NCI-H345 (cell line): ENCODE measurements at places on chromosomes 7 and 10.

DNA sequence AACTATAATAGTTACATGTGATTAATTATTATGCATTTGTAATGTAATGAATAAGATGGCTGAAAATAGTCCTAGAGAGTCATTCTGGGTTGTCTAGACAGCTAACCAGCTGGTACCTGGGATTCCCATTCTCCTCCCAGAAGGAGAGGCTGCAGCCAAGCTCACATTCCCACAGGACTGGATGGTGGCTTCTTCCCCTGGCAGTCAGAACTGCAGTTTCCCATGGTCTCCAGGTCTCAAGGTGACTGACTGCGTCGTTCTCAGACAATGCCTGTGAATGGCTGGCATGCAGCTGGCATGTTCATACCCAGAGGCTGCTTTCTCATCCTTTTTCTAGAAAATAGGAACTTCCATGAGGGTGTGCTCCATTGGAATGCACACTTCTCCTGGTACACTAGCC, 21.3 kb downstream of the TAS2R16 start:
- no peak for DNase-seq

GRCh38 chr7:36896956-36897590, 172.8 kb upstream of the AOAH start:
- DNase-seq: no peak

DNA sequence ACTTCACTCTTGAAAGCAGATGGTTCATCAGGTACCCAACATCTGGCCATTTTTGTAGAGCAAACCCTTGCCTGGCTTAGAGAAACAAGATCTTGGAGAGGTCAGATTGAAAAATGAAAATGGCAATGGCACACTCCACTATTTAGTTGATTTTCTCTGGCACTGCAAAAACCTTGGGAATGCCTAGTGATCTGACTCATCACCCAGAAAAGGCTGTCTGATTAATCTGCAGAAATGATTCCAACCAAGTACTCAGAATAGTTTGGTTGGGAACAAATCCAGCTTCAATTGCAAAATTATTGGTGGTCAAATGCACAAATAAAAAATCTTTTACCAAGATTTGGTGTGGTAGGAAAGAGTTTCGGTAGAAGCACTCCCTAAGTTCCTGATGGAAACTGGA, 351.2 kb downstream of the PHTF2 start:
- DNase-seq: no peak

DNA sequence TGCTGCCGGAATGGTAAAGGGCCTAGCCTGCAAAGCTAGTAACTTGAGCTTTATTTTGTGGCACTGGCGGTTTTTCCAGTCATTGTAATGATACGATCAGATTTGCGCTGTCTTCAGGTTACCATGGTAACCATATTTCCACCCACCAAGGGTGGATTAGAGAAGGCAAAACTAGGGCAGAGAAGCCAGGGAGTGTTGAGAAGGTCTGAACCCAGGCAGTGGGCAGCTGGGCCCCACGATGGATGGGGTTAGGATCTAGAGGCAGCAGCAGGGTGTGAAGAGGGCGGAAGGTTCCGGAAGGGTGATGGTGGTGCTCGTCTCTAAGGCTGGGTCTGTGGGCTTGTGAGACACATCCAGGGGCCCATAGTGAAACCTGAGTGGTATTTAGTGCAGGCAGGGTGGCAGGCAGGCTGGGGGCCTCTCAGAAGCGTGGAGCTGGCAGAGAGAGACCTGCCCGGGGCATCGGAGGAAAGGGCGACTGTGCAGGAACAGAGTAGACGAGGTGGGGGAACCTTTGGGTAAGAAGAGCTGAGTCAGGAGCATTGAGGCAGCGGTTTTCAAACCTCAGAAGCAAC, 87.9 kb upstream of the GTF2I start:
- DNase-seq: no peak

GRCh38 chr10:11462071-11462470, 149.4 kb downstream of the USP6NL start:
- DNase-seq: no peak

DNA sequence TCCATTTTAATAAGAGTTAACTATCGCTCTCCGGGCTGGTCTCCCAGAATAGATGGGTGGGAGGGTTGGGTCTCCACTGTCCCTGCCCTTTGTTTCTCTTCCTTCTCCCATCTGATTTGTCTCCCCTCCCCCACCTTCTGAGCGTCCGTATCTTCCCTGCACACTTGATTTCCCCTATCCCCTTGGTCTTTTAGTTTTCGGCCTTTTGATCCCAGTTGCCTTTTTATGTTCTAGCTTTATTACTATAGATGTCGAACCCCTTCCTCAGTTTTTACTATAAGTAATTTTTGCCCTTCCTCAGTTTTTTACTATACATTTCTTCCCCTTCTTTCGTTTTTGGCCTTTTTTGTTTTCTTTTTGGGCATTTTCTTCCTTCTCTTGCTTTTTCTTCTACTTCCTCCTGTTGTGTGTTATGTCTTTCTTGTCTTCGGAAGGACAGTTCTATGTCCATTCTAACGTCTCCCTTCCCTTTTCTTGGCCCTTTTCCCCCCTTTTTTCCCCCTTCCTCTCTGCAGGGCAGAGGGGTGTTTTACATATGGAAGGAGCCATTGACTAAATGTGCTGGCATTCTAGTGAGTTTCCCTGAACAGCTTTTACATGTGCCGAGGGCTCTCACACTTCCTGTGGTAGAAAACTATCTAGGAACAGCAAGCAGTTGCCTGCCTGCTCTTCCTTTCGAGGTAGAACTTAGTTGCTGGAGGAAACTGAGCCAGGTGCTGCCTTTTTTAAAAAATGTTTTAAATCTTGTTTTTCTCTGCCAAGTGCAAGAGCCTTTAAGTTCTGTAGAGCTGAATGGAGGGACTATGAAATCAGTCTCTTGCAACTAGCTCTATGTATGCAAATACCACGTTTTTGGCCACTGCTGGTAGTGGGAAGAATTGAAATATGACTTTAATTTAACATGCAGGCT, 2.8 kb downstream of the TET1 start:
- no peak for DNase-seq

GRCh38 chr7:32218154-32218467, 147.9 kb upstream of the PDE1C start:
- no peak for DNase-seq

- no peak for DNase-seq
Observed at GRCh38 chr10:26527018-26527417, 88.9 kb downstream of the APBB1IP start.

DNA sequence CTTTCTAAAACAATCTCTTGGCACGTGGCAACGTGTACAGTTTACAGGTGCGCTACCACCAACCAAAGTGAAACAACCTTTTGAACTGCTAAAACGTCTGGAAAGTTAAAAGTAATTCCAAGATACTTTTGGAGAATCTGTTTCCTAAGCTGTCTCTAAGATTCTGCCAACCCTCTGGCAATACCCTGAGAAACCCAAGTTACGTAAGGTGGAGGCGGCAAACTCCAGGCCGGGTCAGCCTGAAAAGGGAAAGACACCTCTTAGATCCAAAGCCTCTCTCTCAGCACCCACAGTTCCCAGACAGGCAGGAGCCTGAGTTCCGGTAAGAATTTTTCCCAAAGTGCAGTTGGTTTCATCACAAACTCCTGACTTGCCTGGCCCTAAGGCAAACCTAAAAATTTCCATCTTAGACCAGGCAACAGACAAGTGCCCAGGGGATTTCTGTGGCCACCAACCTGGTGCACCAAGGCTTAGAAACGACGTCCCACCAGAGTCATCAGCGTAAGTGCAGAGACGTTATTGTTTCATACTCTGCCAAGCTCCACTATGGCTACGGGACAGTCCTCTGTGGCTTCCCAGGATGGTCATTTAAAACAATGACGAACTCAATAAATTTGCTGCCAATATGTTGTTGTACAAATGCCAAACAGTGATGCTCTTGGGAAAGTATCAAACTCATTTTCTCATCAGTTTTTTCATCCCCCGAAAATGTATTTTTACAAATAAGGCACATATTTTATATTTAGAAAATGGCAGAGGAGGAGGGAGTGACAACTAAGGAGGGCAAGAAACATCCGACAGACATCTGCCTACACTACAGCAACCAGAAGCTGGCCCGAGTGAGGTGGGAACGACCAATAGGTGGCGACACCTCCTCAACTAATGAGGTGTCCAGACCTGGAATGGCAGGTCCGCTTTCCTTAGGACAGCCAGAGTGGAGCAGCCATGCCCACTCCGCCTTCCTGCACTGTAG, 205.8 kb upstream of the FRMD4A start:
- DNase-seq: peak; percentile 24

GRCh38 chr10:29840516-29841276, 205.9 kb upstream of the SVIL start:
- DNase-seq: peak; percentile 20

DNA sequence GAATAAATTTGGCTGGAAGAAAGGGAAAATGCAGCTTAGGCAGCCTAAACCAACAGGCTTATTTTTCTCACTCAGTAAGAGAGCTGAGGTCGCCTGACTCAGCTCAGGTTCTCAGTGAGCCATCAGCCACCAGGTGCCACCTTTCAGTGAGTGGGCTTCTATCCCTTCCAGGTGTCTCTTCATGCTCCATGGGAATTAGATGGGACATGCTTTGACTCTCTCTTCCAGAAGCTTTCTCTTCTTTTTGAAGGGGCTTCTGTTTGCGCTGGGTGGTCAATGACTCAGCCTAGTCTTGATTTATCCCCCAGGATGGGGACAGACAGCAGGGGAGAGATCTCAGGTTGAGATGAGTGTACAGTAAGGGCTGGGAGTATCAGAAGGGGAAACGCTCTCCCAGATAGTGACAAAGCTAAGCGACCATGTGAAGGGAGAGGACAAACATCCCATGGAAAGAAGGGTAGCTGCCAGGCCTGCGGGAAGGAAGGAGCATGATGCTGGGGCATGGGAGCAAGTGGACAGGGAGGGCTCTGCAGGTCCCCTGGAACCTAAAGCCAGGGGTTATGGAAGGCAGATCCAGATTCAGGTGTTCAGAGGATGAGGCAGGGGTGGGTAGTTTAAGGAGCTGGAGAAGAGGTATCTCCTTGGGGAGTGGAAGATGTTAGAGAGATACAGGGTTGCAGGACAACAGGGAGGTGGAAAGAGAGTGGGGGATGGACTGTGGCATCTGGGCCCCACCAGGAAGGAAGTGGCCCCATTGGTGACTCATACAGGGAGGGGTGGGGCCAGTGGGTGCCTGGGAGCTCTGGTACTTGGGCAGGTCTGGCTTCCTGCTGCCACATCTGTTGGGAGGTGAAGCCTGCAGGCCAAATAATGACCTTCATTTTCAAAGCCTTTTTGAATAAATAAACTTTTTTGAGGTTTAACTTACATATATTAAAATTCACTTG, 32.5 kb downstream of the OGDH start:
- no peak for DNase-seq

- DNase-seq: no peak
Observed at GRCh38 chr10:89670926-89671325, 25.9 kb upstream of the PANK1 start.

GRCh38 chr10:86284355-86285105, 82.1 kb downstream of the GRID1 start:
- no peak for DNase-seq

DNA sequence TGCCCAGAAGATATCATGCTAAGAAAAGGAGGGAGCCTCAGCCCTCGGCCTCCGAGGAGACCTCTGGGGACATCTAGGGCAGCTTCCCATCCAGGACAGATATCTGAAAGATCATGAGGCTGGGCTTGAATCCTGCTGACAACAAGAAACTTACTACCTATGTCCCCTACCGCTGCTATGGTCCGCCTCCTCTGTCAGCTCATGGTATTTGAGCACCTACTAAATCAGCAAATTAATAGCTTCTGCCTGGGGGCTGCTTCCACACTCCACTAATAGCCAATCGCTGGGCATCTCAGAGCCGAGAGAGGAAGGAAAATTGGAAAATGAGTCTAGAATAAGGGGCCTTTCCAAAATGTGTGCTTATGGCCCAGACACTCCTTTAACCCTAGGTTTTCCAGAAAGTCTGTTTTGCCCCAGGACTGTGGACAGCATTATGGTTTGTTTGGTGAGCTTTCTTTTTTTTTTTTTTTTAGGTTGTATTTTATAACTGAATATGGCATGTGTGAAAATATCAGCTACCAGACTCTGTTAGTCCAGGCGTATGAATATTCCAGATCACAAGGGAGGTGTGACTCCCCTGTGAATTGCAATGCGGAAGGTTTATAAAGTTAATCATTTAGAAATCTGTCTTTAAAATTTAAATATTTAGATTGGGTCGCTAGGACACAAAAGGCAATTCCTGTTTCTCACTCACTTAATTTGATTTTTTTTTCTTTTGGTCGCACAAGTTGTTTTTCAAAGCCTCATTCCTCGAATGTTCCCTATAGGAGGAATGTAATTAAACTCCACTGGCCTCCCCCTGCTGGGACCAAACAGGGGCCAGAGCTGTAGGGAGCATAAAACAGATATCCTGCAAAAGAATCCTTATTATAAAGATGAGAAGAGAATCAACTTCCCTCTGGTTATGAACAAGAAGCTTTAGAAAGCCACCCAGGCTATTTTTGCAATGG, 89.4 kb downstream of the PARP12 start:
- no peak for DNase-seq

- no peak for DNase-seq
Observed at GRCh38 chr10:124197371-124198124, 104.2 kb upstream of the CHST15 start.

DNA sequence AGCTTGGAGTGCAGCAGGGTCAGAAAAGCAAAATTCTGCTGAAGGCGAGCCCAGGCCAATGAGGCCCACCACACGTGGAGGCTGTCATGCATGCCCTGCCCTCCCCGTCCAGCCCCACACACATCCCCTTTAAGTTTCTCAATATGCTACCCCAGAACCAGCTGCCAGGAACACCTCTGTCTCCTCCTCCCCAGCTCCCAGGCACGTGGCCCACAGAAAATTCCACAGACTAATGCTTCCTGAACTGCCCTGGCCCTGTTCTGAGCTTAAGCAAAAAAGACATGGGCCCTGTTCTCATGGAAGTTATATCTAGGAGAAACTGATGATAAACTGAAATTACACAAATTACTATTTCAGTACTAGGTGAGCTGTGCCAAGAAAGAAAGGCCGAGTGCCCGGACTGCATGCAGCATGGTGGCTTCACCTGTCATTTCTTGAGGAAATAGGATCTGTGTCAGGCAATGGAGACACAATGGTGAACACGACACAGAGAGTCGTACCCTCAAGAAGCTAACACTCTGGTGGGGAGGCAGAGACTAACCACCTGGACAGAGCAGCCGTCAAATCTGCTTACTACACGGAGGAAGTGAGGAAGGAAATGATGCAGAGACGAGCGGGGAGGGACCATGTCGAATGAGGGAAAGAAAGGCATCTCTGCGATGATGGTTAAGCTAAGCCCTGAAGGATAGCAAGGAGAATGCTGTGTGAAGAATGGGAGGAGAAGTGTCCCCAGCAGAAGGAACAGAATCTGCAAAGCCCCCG, 44.5 kb downstream of the PODXL start:
- no peak for DNase-seq
